Muscle of arm (tissue), 14 donors: ENCODE measurements at places on chromosomes 12 and 14.

- no peak for DNase-seq
Observed at GRCh38 chr12:113133666-113134065, 1.9 kb downstream of the RASAL1 start.

DNA sequence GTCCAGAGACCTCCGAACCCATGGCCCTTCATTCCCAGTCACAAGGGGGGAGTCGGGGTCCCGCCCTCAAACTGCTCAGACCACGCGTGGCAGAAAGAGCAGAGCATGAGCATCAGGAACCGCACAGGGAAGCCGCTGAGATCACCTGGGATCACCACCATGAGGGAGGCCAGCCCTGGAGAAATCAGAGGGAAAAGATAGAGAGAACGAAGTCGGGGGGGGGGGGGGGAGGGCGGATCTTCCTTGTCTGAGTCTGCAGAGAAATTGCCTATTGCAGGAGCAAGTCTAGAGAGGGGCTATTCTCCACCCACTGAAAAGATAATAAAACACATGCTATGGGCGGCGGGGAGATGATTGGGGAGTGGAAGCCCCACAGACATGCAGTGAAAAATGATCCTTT lies 884 bp upstream of the TMEM132C start:
- no peak for DNase-seq

- DNase-seq = no peak
Observed at GRCh38 chr12:109100741-109101140, 3.3 kb downstream of the UNG start.

GRCh38 chr12:57154804-57155434 lies 7.5 kb upstream of the LRP1-AS start:
- DNase-seq = no peak

GRCh38 chr14:74785056-74785613 lies 22.0 kb downstream of the YLPM1 start:
- DNase-seq = no peak

- no peak for DNase-seq
Observed at GRCh38 chr14:63342371-63342770, 23.6 kb upstream of the GPHB5 start.

- DNase-seq = no peak
Observed at GRCh38 chr12:132848521-132848920, 19.9 kb upstream of the GOLGA3 start.

GRCh38 chr14:63745858-63746425 lies 18.1 kb upstream of the SGPP1 start:
- no peak for DNase-seq

- DNase-seq = no peak
Observed at GRCh38 chr12:31813305-31813704, 84.5 kb upstream of the AMN1 start.

DNA sequence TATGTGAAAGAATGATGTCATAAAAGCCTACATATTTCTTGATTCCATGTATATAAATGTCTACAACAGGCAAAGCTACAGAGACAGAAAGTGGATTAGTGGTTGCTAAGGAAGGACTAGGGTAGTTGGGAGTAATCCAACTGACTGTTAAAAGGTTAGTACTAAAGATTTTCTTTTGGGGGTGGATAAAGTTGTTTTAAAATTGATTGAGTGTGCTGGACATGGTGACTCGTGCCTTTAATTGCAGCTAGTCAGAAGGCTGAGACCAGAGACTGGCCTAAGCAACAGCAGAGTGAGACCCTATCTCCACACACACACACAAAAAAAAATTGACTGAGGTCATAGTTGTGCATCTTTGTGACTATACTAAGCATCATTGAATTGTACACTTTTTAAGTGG lies 234.3 kb downstream of the C12orf50 start:
- DNase-seq = no peak

DNA sequence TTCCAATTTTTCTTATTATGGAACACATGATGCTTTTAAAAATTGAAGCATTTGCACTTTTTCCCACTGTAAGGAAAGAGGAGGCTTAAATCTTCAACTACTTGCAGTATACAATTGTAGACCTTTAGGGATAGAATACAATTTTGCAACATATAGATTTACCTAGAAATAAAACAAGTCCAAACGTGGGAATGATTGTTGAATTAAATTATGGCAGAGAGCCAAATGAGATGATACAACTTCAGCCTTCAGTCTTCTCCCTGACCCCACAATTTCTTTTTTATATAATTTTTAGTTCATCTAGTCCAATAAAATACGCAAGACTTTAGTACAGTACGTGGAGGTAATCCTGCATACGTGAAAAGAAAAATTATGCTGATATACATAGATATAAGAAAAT lies 666.5 kb downstream of the SLC16A7 start:
- no peak for DNase-seq
